ENCODE measurements at places on chromosomes 11 and 22.

DNA sequence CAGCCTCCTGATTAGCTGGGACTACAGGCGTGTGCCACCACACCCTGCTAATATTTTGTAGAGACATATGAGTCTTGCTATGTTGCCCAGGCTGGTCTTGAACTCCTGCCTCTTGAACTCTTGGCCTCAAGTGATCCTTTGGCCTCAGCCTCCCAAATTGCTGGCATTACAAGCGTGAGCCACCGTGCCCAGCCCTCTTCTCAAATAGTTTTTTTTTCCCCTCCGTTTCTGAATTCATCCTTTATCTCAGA is 11.8 kb downstream of the TBX1 start:
- no peak for DNase-seq

DNA sequence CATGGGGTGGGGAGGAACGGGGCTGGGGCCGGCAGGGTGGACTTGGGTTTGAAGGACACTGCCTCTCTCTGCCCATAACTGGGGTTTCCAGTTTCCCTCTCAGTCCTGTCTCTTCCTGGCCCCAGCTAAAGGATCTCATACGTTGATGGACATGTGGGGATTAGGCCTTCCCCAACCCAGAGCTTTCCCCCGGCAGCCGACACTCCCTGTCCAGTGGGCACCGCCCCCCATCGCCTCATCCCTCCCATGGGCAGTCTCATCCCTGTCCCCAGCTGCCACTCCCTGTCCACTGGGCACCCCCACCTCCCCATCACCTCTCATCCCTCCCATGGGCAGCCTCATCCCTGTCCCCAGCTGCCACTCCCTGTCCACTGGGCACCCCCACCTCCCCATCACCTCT is 22.2 kb upstream of the ACR start:
- no peak for DNase-seq

DNA sequence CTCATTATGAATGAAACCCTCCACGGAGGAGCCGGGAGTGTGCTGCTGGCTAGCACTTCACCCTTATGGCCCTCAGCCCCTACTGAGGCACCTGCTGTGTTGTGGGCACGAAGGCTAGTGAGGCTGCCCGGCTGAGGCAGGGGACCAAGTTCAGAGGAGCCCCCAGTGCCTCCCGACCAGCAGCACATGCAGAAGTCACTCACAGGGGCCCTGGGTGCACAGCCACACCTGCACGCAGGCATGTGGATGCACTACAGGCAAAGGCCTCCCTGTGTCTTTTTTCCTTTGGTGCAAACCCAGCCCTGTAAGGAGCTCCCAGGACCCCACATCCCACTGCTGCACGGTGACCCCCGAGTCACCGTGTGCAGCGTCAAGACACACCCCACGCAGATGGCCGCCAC is 261.5 kb downstream of the BRD1 start:
- no peak for DNase-seq

DNA sequence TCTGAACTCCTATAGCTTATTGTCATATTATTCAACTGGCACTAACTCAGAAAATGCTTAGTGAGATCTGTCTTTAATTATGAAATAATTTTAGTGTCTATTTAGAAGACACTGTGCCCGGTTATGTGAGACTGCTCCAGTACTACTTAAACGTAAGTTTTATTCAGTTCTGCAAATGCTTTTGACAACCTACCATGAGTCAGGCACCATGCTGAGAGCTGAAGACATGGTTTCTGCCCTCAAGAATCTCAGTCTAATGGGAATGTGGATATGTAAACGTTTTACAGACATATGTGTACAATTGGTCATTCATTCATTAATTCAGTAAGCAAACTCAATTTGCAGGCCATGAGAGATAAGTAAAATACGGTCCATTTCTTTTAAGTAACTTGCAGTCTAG is 40.0 kb downstream of the DCUN1D5 start:
- peak; percentile 86 for DNase-seq

GRCh38 chr22:46681010-46681409 is 57.0 kb downstream of the CERK start:
- no peak for DNase-seq

- DNase-seq = no peak
Measured at GRCh38 chr11:62148271-62148980, 24.6 kb downstream of the INCENP start.

DNA sequence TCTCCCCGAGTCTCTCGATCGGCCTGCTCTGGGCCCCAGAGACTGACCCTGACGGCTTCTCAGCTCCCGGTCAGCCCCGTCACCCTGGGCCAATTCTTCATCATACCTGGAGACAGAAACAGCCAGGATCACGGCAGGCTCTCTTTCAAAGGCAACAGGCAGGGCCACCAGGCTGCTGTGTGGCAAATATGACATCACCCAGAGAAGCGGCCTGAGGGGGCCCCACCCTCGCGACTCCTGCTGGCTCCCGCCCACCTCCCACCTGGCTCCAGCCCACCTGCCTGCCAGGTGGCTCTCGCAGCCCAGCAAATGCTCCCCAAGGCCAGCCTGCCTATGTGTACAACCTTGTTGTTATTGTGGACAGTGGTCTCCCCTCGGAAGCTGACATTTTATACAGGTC is 24.9 kb upstream of the PACSIN2 start:
- DNase-seq = no peak

- no peak for DNase-seq
Measured at GRCh38 chr11:10401696-10402392, 53.2 kb upstream of the AMPD3 start.

DNA sequence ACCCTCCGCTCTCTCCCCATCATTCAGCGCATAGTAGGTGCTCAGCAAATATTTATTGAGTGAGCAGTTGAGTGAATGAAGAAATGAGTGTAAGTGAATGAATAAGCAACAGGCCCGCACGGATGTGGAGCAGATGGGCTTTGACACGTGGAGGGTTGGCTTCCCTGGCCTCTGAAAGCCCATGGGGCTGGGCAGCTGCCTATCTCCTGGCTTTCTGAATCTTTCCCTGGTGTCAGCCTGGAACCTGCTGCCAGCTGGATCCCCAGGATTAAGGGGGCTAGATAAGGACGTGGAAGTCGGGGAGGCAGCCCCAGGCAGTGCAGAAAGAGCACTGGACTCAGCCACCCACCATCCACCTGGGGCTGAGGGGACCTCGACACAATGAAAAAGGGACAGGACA is 12.6 kb downstream of the IL2RB start:
- DNase-seq = no peak
